Activated CD4-positive, alpha-beta T cell treated with anti-CD3 and anti-CD28 coated beads for 4 hours (primary cell): ENCODE measurements at places on chromosomes 7 and 10.

DNA sequence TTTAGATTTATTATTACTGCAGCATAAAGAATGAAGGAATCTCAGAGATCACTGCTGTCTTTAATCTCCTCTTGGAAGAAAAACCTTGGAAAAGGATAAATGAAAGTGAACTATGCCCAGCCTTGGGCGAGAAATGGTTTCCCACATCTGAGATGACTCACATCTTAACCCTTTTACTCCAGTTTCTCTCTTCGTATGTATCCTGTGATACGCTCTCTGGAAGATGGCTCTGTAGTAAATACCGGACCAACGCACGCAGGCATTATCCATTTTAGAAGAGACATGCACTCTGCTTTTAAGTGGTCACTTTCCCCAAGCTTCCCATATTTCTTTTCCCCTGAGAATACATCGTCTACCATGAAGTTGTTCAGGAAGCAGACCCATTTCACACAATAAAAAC, 207.3 kb upstream of the BMPER start:
- no peak for DNase-seq

- DNase-seq: no peak
These were observed 160.3 kb downstream of the SNX10 start for GRCh38 chr7:26451997-26452396.

DNA sequence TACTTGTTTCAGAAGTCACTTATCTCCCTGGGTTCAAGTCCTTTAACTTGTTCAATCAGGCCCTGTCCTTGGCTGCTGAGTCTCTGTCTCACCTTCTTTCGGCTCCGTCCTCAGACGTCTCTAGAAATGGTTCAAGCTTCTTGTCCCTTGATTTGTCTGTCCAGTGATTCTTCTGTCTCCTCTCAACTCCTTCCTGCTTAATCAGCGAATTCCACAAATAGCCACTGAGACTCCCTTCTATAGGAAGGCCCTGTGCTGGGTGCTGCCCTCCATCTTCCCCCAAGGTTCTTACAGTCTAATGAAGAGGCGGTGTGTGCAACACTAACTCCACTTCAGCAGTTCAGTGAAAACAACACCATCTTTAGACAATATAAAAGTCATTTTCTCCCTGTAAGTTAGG, 12.7 kb downstream of the FAM241B start:
- no peak for DNase-seq

DNA sequence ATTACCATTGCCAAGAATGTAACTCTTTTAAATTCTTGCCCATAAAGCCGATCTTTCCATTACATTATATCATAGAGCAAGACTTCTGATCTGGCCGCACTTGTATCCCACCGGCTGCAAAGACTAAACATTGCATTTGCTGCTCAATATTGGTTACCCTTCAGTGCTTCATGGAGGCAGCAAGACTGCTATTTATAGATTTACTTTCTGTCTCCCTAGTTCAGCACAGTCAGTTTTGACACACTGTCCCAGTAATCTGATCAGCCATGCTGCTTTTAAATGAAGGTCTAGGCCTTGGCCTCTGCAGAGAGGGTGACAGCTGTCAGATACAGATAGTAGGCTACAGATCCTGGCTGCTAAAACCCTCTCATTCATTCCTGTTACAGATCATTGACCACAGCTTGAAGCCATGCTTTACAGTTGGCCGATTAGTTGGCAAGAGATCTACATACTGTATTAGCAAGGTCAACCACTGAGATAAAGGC, 562.6 kb upstream of the GALNT17 start:
- DNase-seq: no peak

GRCh38 chr10:102831322-102832071, 5.7 kb downstream of the CYP17A1 start:
- no peak for DNase-seq

GRCh38 chr7:31019509-31019908, 32.6 kb upstream of the ADCYAP1R1 start:
- DNase-seq: no peak
